ENCODE measurements at places on chromosomes 2 and 18.

DNA sequence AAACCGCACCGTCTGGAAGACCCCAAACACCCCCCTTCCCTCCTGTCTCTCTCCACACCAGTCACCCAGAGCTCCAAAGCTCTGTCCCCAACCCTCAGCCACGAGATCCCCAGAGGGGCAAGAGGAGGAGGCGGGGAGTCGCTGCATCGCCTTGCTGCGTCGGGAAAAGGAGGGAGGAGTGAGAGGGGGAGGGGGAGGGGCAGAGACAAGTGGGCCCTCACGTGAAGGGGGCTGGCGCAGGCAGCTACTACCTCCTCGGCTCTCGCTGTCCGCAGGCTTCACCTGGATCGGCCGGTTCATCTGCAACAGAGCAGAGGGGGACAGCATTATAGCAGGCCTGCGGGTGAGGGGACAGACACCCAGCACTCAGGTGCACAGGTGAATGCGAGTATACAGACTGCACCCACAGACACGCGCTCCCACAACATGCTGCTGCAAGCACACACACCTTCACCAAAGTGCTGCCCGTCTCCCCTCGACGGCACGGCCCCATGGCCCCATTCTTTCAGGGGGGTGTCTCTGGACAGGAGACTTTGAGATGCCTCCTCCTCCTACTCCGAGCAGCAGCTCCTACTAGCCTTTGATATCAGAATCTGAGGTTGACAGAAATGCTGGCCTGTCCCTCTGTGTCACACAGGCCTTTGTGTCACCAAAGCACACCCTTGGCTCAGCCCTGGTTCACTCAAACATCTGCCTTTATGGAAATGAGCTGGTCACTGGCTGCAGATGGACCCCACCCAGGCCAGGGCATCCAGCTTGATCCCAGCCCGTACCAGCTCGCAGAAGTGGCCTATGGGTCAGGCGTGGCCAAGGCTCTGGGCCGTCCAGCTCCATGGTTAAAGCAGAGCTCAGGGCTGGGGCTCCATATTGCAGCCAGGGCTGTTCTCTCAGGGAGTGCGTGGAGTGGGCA, 243.8 kb downstream of the CELF4 start:
- DNase-seq, result no peak

- DNase-seq, result no peak
Measured at GRCh38 chr2:129884221-129884786, 95.2 kb upstream of the RAB6C start.

GRCh38 chr2:101983486-101983885, 8.3 kb upstream of the IL1R2 start:
- DNase-seq, result no peak

GRCh38 chr2:177147093-177147694, 65.4 kb upstream of the HNRNPA3 start:
- DNase-seq, result no peak

- no peak for DNase-seq
Measured at GRCh38 chr2:10901160-10901939, 10.4 kb upstream of the KCNF1 start.

- DNase-seq, result no peak
Measured at GRCh38 chr2:43197588-43197896, 28.9 kb downstream of the ZFP36L2 start.

GRCh38 chr18:57579934-57580333, 6.6 kb downstream of the FECH start:
- no peak for DNase-seq

DNA sequence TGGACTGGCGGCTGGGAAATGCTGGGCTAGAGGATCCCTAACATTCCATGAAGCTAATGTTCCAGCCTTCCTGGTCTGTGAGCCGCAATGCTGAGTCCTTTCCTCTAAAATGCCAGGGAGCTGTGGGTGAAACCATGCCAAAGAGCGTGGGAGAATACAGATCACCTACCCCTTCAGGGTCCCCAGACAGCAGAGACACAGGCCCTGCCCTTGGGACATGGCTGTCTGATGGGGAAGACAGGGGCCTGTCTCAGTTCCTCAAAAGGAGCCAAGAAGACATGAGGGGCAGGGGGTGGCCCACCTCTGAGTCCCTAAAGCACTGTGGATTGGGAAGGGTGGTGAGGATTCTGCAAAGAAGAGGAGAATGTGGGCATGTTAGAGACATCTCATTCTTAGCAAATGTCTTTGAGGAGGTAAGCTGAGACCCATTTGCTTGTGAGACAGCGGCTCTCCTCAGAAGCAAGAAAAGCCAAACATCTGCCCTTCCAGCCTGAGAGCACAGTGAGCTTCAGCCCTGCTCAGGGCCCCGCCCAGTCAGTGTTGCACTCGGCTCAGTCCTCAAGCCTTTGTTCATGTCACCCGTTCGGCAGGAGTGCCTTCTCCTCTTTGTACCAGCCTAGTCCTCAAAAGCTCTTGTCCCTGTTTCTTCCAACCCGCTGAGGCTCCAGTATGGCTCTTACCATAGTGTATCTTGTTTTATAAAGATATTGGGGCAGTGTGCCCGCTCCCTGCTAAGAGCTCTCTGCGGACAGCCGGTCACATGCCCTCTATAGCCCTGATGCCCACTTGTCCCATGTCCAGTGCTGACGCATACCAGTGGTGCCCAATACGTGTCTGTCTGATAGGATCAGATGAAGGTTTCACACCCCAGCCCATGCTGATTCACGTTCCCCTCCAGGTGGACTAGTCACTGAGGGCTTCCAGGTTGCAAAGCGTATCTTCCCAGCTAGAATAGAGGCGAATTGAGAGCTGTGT, 286.2 kb downstream of the CYP26B1 start:
- no peak for DNase-seq

- DNase-seq, result no peak
Measured at GRCh38 chr2:224596289-224596688, 11.1 kb upstream of the CUL3 start.

- DNase-seq, result no peak
Measured at GRCh38 chr2:96575785-96576456, 39.4 kb downstream of the ARID5A start.

- DNase-seq, result no peak
Measured at GRCh38 chr2:175227393-175227792, 45.9 kb upstream of the ATP5MC3 start.

DNA sequence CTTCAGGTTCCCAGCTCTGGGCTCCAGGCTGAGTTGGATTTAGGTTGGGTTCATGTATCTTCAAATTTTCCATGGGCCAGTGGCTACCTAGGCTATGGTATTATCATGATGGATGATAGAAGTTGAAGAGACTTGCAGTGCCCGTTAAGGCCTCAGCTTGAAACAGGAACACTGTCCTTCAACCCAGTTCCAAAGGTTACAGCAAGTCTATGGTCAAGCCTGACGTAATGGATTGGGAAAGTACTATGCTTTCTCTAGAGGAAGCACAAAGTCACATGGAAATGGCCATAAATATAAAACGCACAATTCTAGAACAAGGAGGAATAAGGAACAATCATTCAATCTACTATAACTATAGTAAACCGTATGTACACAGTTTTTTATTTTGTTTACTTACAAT, 593.2 kb downstream of the ZEB2 start:
- DNase-seq, result no peak

GRCh38 chr2:138115666-138116065, 151.4 kb downstream of the HNMT start:
- no peak for DNase-seq

DNA sequence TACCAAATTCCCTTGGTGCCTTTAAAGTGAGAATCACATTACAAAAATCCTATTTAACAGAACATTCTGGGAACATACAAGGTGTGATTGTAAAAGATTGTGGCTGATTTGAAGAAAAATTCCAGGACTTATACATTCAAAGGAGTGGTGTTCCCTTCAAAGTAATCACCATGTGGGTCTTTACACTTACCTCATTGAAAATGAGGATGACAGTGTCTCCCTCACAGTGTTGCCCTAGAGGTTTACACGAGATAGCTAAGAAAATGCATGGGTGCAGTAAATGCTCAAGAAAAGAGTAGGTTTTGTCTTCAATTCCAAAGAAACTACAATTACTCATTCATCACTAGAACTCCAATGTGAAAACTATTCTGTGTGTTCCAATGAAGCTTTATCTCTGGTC, 331.5 kb downstream of the SLC4A3 start:
- no peak for DNase-seq

DNA sequence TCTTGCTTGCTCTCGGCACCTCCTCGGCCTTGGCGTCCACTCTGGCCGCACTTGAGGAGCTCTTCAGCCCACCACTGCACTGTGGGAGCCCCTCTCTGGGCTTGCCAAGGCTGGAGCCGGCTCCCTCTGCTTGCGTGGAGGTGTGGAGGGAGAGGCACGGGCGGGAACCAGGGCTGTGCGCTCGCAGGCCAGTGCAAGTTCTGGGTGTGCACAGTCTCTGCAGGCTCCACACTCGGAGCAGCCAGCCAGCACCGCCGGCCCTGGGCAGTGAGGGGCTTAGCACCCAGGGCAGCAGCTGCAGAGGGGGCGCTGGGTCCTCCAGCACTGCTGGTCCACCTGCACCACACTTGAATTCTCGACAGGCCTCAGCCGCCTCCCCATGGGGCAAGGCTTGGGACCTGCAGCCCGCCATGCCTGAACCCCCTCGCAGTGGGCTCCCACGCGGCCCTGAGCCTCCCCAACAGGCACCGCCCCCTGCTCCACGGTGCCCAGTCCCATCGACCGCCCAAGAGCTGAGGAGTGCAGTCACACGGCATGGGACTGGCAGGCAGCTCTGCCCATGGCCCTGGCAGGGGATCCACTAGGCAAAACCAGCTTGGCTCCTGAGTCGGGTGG, 411.2 kb upstream of the CHAC2 start:
- DNase-seq, result no peak

DNA sequence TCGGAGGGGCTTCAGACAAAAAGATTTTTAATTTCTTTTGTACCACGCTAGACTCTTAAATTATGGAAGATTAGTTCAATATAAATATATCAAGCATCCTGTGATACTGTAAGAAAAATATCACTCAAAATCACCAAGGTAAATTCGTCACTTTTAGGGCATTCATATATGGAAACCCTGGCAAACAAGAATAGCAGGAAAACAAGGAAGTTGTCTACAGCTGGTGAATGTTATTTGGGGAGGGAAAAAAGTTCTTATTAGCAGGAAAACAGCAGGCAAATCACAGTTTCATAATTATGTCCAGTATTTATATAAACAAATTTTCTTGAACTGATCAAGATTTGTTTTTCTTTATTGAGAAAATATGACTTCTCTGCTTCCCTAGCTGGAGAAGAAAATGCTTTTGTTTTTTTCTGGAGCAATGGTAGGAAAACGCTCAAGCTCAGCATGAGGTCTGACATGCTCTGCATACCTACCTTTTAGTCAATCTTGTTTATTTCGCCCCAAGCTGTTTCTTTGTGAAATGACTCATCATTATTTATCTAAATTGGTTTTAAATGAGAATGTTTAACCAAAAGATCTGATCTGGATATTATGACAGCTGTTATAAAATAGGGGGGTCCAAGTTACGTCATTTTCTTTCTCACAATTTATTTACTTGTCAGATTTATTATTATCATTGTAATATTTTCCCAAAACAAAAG, 14.7 kb downstream of the LINC00305 start:
- no peak for DNase-seq

GRCh38 chr2:210461401-210461800, 15.2 kb downstream of the LANCL1 start:
- no peak for DNase-seq

- no peak for DNase-seq
Measured at GRCh38 chr2:61679096-61679495, 140.9 kb upstream of the XPO1 start.

DNA sequence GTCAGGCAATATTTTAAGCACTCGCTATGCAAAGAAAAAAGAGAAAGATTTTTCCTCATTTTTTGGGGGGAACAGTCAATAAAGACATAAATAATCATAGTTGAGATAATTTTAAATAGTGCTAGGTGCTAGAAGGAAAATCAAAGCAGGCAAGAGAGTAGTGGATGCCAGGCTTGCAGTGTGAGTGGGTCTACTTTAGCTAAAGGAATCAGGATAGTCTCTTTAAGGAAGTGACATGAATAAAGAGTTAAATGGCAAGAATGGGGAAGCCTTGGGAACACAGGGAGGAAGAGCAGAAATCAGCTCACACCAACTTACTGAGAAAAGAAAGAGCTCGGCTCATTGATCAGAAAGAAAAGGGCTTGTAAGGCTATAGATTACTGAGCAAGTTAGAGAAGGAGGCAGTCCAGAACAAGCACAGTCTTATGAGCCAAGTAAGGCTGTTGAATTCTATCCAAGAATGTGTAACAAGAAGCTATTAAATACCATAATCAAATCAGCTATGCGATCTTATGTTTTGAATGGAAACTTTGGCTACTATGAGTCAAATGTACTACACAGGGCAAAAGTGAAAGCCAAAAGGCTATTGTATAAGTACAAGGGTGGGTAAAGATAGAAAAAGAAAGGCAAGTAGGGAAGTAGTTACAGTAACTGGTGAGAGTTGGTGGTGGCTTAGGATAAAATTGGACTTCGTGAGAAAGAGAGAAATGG, 833.8 kb upstream of the PIK3C3 start:
- DNase-seq, result no peak

GRCh38 chr2:183060571-183061231, 17.8 kb upstream of the DUSP19 start:
- no peak for DNase-seq

DNA sequence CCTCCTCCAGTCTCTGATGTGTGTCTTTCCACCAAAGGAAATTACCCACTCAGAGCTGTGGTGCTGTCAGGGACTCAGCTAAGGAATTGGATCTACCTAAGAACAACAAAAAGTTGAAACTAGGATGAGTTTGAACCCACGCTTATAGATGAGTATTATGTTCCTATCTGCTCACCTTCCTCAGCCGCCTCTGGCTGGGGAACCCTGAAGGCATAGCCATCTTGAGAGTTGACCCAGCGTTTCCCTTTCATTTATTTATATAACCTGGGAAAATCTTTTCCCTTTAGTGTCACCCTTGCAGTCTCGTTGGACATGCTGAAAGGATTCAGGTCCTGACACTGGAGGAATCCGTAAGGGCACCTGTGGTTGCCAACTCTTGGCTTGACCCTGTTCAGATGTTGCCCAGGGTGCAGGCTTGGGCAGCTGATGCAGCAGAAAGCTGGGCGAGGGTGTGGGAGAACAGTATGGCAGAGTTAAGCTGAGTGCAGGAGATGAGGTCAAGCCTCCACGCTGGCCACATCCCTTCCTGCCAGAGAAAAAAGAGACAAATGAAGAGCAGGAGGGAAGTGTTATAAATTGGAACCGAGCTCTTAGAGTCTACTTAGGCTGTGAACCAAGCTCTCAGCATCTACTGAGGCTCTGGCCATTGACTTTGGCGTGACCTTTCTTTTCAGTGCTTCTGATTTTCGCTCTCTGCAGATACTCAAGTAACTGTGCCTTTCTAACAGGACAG, 1.9 kb downstream of the CDH20 start:
- DNase-seq, result no peak

DNA sequence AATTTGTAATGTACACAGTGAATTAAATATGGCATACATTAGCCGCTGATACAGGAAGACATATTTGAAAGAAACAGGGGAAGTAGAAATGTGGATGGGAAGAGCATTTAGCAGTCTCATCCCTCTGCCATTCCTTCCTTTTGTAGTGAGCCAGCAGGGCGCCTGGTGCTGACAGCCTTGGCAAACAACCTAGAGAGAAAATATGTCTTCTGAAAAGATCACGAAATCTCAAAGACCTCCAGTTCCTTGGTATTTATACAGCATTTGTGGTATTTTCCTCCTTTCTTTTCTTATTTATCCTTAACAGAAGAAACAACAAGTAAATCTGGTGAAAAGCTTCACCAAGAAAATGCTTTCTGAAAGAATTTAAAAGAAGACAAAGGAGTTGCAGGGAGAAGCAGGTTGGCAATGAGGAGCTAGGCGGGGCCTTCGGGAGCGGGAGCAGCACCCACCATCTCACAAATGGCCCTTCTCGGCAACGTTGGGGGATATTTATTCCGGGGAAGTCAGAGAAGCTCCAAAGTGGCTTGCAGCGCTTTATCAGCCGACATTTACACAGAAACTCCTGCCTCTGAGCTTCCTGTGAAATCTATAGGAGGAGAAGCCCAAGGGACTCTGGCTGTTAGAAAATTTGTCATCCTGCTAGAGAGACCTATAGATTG, 406.1 kb upstream of the NRP2 start:
- DNase-seq, result no peak

All from stimulated activated naive CD8-positive, alpha-beta T cell treated with anti-CD3 and anti-CD28 coated beads, Interleukin-15, Interleukin-2, amounts not matched to agents 100 U/mL and 50 U/mL, for 24 hours (primary cell).